ENCODE measurements at places on chromosomes 2 and 18. TPM values are rescaled to one million over a fixed set of nuclear protein-coding genes. Genes with fewer than 3 reads are reported as not detected.

CRYBA2 gene
- total RNA-seq: not detected

SERPINB13 gene
- not detected for total RNA-seq

DHX57 gene
- 29.5 TPM for total RNA-seq

PSD4 gene
- 5.1 TPM for total RNA-seq

All from uterine smooth muscle cell (primary cell).